ENCODE measurements at places on chromosomes 7 and 10.
A peak's percentile ranks its signal among the peaks of the same experiment; 100 is the strongest.

DNA sequence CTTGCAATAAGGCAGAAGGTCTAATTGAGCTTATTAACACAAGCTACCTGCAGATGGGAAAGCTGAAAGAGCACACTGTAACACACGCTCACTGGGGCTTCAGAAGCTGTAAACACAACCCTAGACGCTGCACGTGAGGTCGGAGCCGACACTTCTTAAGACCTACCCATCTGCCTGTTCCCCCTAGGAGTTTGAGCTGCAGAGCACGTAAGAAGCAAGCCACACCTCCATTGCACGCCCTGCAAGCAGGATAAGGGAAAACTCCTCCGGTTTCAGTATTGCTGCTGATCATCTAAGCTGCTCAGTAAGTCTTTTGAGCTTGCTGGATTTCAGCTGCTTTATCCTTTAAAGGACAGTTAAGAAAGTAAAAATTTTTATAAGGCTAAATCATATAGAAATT lies 244.0 kb upstream of the ZWINT start:
- H3K4me3 ChIP-seq: no peak overlapping the region
- H3K4me1 ChIP-seq: peaks cover 2% of the 10 kb centered on the region
- no peaks in the 10 kb centered on the region for H3K36me3 ChIP-seq
- DNase-seq: no peak

DNA sequence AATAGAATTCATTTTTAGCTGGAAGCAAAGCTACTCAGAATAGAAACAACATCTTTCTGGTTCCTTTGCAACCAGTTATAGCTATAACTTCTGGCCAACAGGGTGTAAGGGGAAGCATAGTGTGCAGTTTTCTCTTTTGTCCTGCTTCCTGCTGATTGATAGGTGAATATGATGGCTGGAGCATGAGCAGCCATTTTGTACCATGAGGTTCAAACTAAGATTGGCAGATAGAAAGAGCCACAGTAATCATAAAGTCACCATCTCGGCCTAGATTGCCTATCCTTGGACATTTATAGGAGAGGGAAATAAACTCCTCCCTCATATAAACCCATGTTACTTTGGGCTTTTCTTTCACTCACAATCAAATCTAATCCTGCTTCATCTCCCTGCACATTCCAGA lies 102.2 kb upstream of the FGFR2 start:
- H3K27ac ChIP-seq: no peak overlapping the region
- H3K27me3 ChIP-seq: no peaks in the 10 kb centered on the region
- H3K36me3 ChIP-seq: no peaks in the 10 kb centered on the region
- no peak overlapping the region for H3K4me3 ChIP-seq
- DNase-seq: no peak

- H3K4me1 ChIP-seq: peaks cover 33% of the 10 kb centered on the region
- DNase-seq: no peak
- H3K27ac ChIP-seq: no peak overlapping the region
- H3K36me3 ChIP-seq: peaks cover 3% of the 10 kb centered on the region
- no peaks in the 10 kb centered on the region for H3K27me3 ChIP-seq
Observed at GRCh38 chr10:34804306-34804705, 10.8 kb downstream of the PARD3 start.

DNA sequence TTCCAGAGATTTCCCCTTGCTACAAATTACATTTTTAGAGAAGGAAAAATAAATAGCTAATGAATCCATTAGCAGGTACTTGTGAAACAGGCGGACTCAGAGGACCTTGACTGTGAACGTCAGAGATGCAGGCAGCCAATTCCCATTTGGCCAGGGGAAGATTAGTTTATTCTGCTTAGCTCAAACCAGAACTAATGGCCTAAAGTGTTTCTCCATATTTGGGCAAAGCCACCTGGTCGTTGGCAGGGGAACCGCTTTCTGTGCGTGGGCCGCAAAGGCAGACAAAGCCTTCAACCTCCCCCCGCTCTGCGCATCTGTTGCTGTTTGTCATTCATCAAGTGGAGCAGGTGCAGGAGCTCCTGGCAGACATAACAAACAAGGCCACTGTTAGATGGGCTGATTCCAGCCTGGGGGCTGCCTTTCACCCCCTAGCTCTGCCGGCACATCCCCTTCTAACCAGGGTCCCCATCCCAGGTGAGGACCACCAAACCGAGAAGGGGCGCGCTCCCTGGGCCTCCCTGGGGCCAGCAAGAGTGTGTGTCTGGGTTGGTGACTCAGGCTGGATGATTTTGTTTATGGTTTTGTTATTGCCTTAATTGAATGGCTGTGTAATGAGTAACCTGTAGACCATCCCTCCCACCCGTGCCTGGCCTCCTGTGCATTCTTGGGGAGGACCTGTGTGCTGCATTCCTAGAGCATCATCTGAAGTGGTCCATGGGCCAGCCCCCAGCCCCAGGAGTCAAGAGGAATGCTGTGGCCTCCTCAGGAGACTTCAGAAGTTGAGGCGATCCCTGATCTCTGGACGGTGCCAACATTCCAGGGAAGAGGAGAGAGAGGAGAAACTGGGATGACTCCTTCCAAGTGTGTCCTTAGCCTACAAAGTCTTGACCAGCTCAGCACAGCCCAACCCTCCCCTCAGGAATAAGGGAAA lies 14.5 kb upstream of the CPA1 start:
- peak overlapping the region; percentile 97 for H3K27ac ChIP-seq
- no peaks in the 10 kb centered on the region for H3K27me3 ChIP-seq
- no peaks in the 10 kb centered on the region for H3K36me3 ChIP-seq
- H3K4me3 ChIP-seq: no peak overlapping the region
- peak; percentile 70 for DNase-seq

- H3K4me3 ChIP-seq: no peak overlapping the region
- H3K4me1 ChIP-seq: peaks cover 28% of the 10 kb centered on the region
- H3K36me3 ChIP-seq: no peaks in the 10 kb centered on the region
- no peak overlapping the region for H3K27ac ChIP-seq
- DNase-seq: no peak
- H3K27me3 ChIP-seq: no peaks in the 10 kb centered on the region
Observed at GRCh38 chr7:84614821-84615501, 420.4 kb upstream of the SEMA3A start.

- DNase-seq: no peak
- no peak overlapping the region for H3K27ac ChIP-seq
- H3K4me1 ChIP-seq: no peaks in the 10 kb centered on the region
- no peak overlapping the region for H3K4me3 ChIP-seq
Observed at GRCh38 chr7:19009241-19009935, 108.0 kb downstream of the TWIST1 start.

GRCh38 chr10:28891058-28891713 lies 213.9 kb downstream of the BAMBI start:
- H3K27ac ChIP-seq: peak overlapping the region; percentile 41
- DNase-seq: no peak
- peaks cover 26% of the 10 kb centered on the region for H3K4me1 ChIP-seq
- no peaks in the 10 kb centered on the region for H3K27me3 ChIP-seq

GRCh38 chr10:72061491-72061890 lies 26.9 kb downstream of the SPOCK2 start:
- no peak overlapping the region for H3K4me3 ChIP-seq
- DNase-seq: no peak
- H3K36me3 ChIP-seq: no peaks in the 10 kb centered on the region

DNA sequence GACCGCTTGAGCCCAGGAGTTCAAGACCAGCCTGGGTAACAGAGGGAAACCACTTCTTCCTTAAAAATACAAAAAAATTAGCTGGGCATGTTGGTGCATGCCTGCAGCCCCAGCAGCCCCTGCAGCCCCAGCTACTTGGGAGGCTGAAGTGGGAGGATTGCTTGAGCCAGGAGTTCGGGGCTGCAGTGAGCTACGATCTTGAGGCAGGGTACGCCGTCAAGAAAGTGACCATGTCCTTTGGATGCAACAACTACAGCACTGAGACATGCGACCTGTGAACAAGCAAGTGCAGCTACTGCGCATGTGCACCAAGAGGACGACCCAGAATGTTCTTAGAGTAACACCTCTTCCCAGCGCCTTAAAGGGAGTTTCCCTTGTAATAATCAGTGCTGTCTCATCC lies 66.6 kb upstream of the ZNF479 start:
- H3K4me1 ChIP-seq: no peaks in the 10 kb centered on the region
- no peak for DNase-seq
- no peak overlapping the region for H3K4me3 ChIP-seq
- H3K36me3 ChIP-seq: no peaks in the 10 kb centered on the region

DNA sequence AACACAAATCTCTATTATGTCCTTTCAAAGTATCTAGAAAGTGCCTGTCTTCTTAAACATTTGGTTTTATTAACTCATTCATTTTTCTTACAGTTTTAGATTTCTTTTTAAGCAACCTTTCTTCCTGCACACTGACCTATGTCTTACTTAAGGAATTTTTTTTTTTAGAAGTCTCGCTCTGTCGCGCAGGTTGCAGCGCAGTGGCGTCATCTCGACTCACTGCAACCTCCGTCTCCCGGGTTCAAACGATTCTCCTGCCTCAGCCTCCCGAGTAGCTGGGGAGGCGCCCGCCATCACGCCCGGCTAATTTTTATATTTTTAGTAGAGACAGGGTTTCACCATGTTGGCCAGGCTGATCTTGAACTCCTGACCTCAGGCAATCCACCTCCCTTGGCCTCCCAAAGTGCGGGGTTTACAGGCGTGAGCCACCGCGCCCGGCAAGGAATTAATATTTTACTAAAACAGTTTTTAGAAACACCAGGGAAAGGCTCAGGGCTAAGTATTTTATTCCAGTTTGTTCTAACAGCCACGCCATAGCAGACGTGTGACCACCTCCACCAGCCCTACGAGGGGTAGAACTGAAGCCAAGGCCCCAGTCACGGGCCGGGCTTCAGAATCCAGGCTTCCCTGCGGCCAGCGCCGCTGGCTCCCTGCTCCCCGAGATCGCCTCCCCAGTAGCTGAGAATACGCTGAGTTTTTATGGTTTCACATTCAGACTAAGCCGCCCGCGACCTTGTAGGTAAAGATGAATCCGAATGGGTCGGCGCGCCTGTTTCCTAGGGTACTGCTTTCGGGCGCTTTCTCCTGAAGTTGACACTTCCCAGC lies 941 bp upstream of the LUC7L2 start:
- peak overlapping the region; percentile 96 for H3K4me3 ChIP-seq
- no peaks in the 10 kb centered on the region for H3K27me3 ChIP-seq
- peak overlapping the region; percentile 100 for H3K27ac ChIP-seq

- no peaks in the 10 kb centered on the region for H3K27me3 ChIP-seq
- H3K36me3 ChIP-seq: peaks cover 2% of the 10 kb centered on the region
- peak overlapping the region; percentile 75 for H3K27ac ChIP-seq
- peaks cover 17% of the 10 kb centered on the region for H3K4me1 ChIP-seq
Observed at GRCh38 chr7:4769761-4770160, 5.7 kb upstream of the AP5Z1 start.

GRCh38 chr10:110058212-110058611 lies 50.4 kb downstream of the ADD3 start:
- DNase-seq: no peak
- H3K4me1 ChIP-seq: peaks cover 43% of the 10 kb centered on the region
- H3K27me3 ChIP-seq: no peaks in the 10 kb centered on the region
- no peak overlapping the region for H3K4me3 ChIP-seq
- peak overlapping the region; percentile 75 for H3K27ac ChIP-seq

GRCh38 chr7:8261711-8262695 lies at the start of gene ICA1:
TSS of gene ICA1 (minus strand) at chr7:8262167. CDS start at chr7:8235926, 26,241 bp downstream.
- no peak within 1 kb of the TSS for H3K27ac ChIP-seq
- peaks cover 68% of the 10 kb centered on the region for H3K27me3 ChIP-seq
- peaks cover 6% of the 10 kb centered on the region for H3K4me1 ChIP-seq
- DNase-seq: peak; percentile 40
- peak within 1 kb of the TSS; percentile 73 for H3K4me3 ChIP-seq
- H3K36me3 ChIP-seq: no peaks in the 10 kb centered on the region

DNA sequence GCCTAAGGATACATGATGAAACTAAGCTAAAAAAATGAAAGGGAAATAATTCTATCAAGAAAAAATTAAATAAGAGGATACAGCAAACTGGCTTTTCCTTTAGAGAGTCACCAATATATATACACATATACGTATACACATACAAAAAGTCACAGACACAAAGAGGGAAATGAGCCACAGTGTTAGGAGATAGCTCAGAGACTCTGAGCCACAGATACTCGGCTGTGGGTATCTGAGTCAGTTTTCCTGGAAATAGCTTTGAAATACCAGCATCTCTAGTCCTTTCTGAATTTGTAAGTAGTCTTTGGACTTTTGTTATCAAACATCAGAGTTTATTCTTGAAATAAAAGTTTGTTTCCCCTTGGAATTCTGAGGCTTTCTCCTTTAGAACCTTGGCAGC lies 111.8 kb downstream of the TBXAS1 start:
- no peak overlapping the region for H3K4me3 ChIP-seq
- H3K27me3 ChIP-seq: peaks cover 29% of the 10 kb centered on the region
- no peaks in the 10 kb centered on the region for H3K4me1 ChIP-seq
- no peaks in the 10 kb centered on the region for H3K36me3 ChIP-seq

DNA sequence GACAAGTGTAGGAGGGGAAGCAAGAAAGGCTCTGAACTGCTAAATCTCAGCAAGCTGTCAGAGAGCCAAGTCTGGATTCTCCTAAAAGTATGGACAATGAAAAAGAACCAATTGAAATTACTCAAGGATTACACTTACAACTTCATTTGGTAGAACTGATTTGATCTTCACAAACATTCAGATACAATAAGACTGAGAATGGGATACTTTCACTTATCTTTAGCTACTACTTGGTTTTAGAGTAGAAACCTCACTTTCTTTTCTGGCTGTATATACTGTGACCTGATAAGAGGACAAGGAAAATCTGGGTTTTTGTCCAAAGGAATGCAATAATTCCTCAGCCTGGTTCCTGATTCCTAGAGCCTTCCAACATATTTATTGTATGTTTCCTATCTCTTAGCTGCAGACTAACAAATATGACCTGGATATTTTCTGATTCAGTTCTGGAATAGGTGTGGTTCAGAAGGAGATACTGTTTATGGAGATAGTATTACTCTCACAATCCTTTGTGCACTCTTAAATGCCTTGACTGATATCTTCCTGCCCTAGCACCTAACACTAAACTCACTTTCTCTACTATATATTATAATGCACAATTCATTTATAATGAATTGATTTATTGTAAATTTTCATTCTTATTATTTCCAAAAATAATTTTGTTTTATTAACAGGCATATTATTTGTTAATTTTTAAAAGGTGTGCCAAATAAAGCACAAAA lies 7.3 kb downstream of the SEMA3A start:
- peaks cover 1% of the 10 kb centered on the region for H3K36me3 ChIP-seq
- H3K27me3 ChIP-seq: no peaks in the 10 kb centered on the region
- no peak overlapping the region for H3K4me3 ChIP-seq
- peaks cover 41% of the 10 kb centered on the region for H3K4me1 ChIP-seq

DNA sequence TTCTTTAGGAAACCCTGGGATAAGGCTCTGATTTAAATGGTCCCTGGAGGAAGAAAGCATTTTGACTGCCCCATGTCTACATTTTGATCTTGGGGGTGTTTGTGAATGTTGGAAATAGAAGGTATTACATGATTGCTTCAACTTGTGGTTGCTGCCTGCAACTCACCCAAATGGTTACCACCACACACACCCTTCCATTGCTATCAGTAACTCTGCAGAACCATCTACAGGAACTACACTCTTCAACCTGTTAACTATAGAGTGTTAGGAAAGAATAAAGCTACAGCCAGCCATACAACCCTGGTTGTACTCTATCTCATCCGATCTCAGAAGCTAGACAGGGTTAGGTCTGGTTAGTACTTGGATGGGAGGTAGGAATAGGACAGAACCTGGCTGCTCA lies 71.2 kb downstream of the APBB1IP start:
- H3K27me3 ChIP-seq: no peaks in the 10 kb centered on the region
- H3K4me1 ChIP-seq: peaks cover 12% of the 10 kb centered on the region
- no peak overlapping the region for H3K4me3 ChIP-seq
- no peak overlapping the region for H3K27ac ChIP-seq
- DNase-seq: no peak

Data from mesothelial cell of epicardium (in vitro differentiated cells).